ENCODE measurements at places on chromosomes 11 and 22.

GRCh38 chr22:49284056-49284784 lies 543.5 kb downstream of the BRD1 start:
- no peak for DNase-seq

- no peak for DNase-seq
Measured at GRCh38 chr11:20397281-20397680, 9.8 kb downstream of the PRMT3 start.

DNA sequence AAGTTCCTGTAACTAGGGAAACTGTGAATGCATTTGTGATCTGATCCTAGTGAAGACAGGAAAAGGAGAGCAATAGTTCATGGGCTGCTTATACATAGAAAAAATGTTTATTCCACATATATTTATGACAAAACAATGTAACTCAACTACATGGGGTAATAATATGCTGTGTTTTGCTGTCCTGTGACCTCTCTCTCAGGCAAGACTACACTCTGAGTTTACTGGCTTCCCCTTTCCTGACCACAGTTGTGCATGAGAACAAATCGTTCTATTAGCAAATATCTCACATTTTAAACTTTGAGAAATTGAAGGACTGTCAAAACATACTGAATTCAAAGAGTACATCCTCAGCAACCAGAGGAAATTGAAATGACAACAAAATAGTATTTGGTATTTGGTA lies 161.9 kb upstream of the TRPC6 start:
- no peak for DNase-seq

DNA sequence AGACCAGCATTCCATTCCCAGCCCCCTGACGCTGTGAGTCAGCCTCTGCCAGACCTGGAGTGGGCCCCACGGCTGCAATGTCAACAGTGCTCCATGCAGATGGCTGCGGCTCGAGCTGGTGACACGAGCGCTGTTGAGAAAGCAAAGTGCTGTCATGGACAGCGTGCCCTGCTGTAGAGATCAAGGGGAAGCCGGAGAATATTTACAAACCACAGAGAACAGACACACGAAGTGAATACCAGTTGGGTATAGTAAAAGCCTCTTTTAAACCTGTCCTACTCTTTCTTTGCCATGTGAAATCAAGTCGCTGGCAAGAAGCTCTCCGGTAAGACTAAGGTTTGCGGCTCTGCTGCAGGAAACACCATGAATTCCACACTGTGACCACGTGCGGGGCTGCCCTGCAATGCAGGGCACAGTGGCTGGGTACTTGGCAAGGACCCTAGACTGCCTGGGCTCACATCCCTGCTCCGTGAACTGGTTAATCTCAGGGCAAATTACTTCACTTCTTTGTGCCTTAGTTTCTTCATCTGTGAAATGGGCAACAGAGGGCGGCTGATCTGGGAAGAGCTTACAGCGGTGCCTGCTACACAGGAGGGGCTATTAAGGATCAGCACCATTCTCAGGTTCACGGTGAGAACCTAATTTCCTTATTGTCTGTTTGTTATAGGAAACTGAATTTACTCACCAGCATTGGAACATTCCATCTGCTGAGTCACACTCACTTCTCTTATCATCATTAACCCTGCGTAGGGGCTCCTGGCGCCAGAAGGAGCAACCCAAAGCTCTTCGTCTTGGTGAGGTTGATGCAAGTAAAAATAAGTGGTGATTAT lies 27.8 kb upstream of the ELFN2 start:
- no peak for DNase-seq

DNA sequence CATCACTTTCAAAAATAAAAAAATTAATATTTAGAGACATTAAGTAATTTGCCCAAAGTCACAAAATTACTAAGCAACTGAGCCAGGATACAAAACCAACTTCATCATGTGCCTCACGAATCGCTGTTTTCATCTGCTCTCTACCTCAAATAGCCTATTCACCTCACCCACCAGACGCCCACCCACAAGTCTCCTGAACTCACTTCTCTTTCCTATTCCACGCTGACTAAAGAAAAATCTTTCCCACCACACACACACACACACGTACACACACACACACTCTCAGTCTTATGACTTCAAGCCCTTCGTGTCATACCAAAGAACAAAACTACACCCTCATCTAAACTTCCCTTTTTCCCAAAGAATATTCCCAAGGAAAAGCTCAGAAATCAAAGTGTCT lies 2.2 kb downstream of the OR8B12 start:
- no peak for DNase-seq

DNA sequence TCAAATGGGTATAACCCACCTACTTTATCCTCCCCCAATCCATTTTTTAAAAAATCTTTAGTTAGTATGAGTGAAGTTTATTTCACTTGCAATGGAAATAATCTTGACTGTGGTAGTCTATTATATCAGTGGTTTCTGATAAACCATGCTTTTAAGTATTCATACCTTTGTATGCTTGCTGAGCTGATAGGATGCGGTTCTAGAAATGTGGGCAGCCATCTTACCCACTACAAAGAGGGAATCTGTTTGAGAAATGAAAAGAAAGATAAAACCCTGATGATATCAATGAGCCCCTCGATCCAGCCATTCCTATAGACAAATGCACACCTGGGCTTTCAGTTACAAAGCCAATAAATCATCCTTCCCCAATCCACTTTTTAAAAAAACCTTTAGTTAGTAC lies 13.8 kb upstream of the PVALB start:
- no peak for DNase-seq

All from stimulated activated CD8-positive, alpha-beta memory T cell treated with anti-CD3 and anti-CD28 coated beads, Interleukin-15, amount 100 ng/mL, for 1 hour (primary cell).